ENCODE measurements at places on chromosomes 1 and 21.
A peak's percentile ranks its signal among the peaks of the same experiment; 100 is the strongest.

GRCh38 chr1:157163273-157164127, 25.3 kb upstream of the ETV3 start:
- peak; percentile 46 for DNase-seq

- no peak for DNase-seq
Observed at GRCh38 chr21:27954543-27955165, 987.8 kb upstream of the ADAMTS5 start.

GRCh38 chr1:46527474-46528296, 23.8 kb downstream of the KNCN start:
- peak; percentile 45 for DNase-seq

GRCh38 chr1:41741244-41741643, 177.5 kb downstream of the HIVEP3 start:
- no peak for DNase-seq

- DNase-seq = no peak
Observed at GRCh38 chr1:230120921-230121381, 53.9 kb downstream of the GALNT2 start.

DNA sequence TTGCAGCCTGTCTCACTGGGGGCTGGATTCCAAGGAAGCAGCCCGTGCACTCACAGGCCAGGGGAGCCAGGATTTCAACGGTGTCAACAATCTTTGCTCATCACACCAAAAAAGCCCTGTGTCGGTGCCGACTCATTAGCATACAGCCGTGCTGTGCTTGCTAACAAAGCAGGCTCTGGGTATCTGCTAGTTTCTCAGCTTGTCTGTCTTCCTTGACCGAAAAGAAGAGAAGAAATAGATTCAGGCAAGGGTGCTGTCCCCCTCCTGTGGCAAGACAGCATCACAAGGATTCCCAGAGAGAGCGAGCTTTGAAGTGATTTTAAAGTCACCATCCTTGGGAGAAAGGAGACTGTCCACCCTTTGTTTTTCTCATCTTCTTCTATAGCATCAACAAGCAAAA, 214.7 kb downstream of the SDCCAG8 start:
- no peak for DNase-seq

GRCh38 chr1:61253059-61253735, 170.8 kb downstream of the NFIA start:
- DNase-seq = no peak

DNA sequence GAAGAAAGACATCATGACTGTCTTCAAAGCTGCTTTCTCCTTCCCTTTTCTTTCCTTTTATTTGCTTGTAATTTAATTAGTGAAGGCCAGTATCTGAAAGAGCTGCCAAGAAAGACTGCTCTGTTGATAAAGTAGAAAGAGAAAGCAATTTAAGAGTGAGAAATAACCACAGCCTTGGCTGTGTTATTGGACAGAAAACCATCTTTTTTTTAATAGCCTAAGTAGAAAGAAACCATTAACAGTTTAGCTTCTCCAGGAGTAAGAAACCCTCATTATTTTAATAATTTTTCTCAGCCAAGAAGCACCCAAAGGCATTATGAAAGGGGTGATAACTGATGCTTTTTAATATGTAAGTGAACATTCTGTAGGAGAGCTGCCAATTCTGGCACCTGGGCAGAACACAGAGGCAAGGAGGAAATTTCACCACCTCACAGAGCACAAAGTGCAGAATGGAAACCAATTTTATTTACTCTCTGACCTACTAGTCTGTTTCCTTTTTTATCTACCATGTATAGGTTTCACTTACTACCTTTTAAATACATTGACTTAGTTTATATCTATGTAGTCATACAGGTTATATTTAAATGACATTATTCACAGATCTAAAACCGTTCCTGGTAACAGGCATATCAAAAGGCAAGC, 703.2 kb downstream of the MRPL39 start:
- no peak for DNase-seq

DNA sequence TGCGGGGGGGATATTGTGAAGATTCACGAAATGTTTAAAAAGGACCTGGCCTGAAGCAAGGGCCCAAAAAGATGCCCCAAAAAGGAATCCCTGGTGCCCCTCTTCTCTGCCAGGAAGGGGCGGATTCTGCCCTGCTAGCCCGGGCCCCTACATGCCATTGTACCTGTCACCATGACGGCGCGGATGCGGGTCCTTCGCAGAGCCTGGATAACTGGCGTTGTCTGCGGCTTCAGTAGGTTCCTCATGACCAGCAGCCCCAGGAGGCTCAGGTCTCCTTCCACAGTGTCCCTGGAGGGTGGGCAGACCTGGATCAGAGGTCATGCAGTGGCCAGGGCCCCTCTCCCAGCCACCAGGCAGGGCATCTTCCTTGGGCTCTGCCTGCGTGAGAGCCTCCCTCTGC, 11.2 kb upstream of the MFAP2 start:
- DNase-seq = no peak

GRCh38 chr1:46248122-46248920, 758 bp downstream of the RAD54L start:
- DNase-seq = no peak

DNA sequence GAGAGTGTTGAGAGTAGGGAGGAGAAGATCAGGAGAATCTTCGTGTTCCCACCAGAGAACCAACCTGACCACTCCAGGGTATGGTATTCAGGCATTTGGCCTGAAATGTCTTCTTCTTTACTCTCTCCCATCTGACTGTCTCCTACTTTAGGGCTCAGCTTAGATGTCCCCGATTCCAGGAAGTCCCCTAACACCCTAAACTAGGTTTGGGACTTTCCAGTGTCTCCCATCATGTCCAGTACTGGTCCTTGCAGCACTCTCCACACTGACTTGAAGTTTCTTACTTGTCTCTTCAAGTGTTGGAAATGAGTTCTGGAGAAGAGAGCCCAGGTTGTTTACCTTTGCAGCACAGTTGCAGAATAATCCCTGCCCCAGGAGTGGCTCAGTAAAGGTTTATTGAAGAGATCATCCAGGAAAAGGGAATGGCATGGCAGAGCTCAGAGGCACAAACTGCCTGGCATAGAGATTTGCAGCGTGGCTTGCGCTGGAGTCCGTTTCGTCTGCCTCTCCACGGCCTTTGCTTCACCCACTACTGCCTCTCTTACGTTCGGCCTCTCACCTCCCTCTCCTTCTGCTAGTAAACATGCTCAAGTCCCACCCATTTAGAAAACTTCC, 6.2 kb upstream of the ELK4 start:
- no peak for DNase-seq

- no peak for DNase-seq
Observed at GRCh38 chr1:226027538-226028217, 28.5 kb upstream of the SDE2 start.

- DNase-seq = no peak
Observed at GRCh38 chr1:69814926-69815325, 247.2 kb downstream of the LRRC7 start.

- no peak for DNase-seq
Observed at GRCh38 chr1:72892461-72892860, 610.1 kb upstream of the NEGR1 start.

- DNase-seq = no peak
Observed at GRCh38 chr1:181409981-181410380, 73.3 kb upstream of the CACNA1E start.

All from C1 segment of cervical spinal cord (tissue), 14 donors.